ENCODE measurements at places on chromosomes 1 and 21.

GRCh38 chr21:31543191-31543590 is 116.3 kb upstream of the SOD1 start:
- no peak for DNase-seq

GRCh38 chr1:44270686-44271628 is 57.7 kb downstream of the DMAP1 start:
- DNase-seq, result no peak

- DNase-seq, result no peak
These were observed 245.0 kb upstream of the B3GALT2 start for GRCh38 chr1:193431265-193431977.

GRCh38 chr1:7752512-7753417 is 18.3 kb upstream of the VAMP3 start:
- DNase-seq, result peak; percentile 53

GRCh38 chr1:69671363-69672010 is 103.8 kb downstream of the LRRC7 start:
- no peak for DNase-seq

DNA sequence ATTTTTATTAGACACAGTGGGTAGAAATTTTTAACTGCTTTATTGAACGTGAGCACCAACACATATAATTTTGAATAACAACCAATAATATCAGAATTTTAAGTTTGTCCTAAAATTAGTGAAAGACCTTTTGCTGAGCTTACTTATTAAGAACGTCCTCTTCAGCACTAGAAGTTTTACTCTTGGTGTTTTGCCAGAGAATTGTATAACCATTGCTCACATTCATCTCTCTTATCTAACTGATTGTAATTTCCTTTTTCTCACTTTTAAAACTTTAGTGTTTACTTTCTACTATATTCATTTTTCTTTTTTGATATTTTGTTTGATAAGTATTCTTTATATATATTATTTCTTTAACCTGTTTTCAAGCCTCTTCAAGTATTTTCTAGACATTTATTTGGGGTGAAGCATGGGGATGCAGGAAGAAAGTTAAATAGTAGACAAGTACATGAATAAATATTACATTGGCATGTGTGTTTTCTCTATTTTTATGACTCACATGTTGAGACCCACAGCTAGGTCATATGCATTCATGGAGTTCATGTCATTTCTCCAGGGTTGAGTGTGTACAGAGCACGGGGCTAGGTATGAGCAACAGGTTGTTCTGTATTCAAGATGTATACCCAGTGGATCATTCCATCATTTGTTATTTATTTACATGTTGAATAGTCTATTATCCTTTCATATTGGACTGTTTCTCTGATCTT is 90.6 kb downstream of the ATP6V1G3 start:
- no peak for DNase-seq

- no peak for DNase-seq
These were observed 425.8 kb upstream of the CAMK1G start for GRCh38 chr1:209157546-209158249.

DNA sequence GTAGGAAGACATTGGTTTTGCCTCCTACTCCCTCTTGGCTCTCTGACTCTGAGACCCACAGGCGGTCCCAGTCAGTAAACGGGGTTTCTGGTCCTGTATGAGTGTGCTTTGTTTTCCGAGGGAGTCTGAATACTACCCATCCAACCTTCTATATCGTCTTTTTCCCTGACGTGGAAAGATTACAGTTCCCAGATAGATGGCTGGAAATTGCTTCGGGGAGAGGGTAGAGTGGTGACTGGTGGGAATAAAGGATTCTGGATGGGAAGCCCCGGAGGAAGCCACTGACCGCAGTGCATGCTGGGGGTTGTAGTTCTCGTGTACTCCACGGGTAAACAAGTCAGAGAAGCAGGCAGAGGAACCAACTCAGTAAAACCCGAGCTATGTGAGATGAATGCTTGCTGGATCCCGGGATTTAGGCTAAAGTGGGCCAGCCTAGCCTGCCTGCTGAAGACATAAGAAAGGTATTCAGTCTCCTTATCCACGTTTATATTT is 66.2 kb upstream of the IRF2BP2 start:
- peak; percentile 91 for DNase-seq

GRCh38 chr1:156295391-156295947 is at the start of gene GLMP:
TSS of gene GLMP (minus strand) at chr1:156295679. CDS start at chr1:156295645, 34 bp downstream.
- peak; percentile 84 for DNase-seq

DNA sequence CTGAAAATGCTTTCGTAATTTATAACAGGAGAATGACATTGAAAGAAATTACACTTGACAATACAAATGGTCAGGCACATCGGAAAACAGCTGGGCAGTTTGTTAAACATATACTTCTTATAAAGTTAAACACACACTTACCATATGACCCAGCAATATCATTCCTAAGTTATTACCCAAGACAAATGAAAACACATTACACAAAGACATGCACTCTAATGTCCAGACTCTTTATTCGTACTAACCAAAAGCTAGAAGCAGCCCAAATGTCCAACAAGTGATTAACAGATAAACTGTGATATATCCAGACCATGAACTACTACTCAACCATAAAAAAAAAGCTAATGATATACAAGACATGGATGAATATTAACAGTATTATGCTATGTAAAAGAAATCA is 8.5 kb downstream of the AKT3 start:
- DNase-seq, result no peak

DNA sequence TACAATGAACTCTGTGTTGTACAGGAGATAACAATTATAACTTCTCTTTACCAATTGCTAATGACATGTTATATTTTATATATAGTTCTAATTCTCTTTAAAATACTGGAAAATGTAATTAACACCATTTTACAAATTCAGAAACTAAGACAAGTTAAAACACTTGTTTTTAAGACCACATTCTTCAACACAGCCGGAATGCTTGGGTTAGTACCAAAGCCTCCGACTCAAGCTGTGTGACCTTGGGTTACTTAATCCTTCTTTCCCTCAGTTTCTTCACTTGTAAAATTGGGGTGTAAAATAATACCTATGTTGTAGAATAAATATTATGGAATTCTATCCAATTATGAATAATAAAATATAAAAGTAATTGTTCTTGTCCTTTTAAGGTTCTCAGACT is 378.7 kb downstream of the USH2A start:
- no peak for DNase-seq

DNA sequence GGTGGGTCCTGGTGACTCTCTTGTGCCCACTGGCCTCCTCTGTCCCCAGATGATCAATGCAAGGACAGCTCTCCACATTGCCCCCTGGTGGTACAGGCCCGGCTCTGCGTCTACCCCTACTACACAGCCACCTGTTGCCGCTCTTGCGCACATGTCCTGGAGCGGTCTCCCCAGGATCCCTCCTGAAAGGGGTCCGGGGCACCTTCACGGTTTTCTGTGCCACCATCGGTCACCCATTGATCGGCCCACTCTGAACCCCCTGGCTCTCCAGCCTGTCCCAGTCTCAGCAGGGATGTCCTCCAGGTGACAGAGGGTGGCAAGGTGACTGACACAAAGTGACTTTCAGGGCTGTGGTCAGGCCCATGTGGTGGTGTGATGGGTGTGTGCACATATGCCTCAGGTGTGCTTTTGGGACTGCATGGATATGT is 10.8 kb downstream of the ADAMTSL4 start:
- peak; percentile 89 for DNase-seq

DNA sequence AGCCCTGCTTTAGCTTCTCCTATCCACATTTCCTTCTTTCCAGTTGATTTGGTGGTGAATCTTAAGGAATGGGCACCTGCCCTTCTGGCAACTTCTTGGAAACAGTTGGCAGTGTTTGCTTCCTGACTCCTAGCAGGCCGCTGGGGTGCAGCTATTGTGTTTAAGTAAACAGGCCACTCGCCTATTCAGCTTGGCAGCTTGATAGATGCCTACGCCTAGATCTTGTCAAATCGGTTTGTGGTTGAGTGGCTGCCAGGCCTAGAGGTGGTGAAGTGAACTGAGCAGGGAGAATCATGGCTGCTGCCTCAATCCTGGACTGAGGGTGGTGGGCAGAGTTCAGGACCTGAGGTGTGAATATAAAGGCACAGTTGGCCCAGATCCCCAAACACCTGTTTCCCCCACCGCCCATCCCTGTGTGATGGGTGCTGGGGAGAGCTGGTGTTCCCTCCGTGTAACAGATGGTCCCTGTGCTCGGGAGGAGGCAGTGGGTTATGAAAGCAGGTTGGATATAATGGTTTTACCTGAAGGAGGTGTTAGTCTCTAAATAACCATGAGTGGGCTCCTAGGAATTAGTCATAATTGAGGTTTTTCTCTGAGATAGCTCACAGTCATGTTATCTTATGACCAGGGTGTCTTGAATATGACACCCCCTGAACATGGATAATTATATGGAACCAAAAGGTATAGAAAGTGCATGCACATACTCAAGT is 940 bp upstream of the PLA2G2C start:
- no peak for DNase-seq

GRCh38 chr21:33945652-33946270 is 30.2 kb upstream of the ATP5PO start:
- no peak for DNase-seq

- DNase-seq, result no peak
These were observed 192.3 kb upstream of the HMCN1 start for GRCh38 chr1:185541871-185542301.

DNA sequence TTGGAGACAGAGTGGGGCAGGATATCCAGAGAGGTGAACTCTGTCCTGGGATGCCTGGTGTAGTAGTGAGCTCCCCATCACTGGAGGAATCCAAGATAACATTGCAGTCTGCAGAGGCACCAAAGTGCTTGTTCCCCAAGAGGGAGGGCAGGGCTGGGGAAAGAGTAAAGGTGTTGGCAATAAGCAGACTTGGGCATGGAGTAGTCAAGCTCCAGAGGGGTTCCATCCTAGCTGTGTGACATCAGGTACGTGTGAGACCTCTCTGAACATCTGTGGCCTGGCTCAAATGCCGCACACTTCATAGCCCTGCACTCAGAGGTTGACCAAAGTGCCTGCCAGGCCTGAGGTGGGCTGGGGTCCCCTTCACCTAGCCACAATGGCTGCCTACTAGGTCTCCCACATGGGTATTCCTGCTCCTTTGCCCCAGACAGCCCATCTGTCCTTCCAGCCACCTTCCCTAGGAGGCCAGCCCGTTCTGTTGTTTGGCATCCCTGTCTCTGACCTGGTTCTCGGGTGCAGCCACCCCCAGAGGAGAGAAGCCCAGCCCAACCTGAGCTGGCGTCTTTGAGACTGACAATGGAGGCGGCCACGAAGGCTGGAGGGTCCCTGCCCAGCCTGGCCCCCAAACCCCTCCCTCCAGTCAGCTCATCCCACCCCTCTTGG is 2.8 kb upstream of the ARF1 start:
- no peak for DNase-seq

GRCh38 chr1:10900691-10901090 is 104.2 kb upstream of the CASZ1 start:
- no peak for DNase-seq

GRCh38 chr1:74650561-74650960 is 23.0 kb downstream of the ERICH3 start:
- no peak for DNase-seq

DNA sequence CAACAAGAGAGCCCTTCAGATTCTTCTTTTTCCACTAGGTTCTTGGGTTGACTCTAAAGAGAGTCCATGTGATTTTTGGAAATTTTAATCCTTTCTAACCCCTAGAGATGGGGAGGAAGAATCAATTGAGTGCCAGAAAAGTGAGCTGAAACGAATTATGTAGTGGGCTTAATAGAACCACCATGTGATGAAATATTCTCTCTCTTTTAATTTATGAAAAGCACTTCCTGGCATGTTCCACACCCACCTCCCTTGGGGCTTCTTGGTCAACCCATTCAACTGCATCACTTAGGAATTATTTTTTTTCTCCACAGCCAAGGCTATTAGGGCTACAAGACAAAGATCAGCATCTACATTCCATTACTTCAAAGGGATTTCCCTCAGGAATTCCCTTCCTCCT is 79.6 kb downstream of the ZC3H11B start:
- DNase-seq, result no peak

DNA sequence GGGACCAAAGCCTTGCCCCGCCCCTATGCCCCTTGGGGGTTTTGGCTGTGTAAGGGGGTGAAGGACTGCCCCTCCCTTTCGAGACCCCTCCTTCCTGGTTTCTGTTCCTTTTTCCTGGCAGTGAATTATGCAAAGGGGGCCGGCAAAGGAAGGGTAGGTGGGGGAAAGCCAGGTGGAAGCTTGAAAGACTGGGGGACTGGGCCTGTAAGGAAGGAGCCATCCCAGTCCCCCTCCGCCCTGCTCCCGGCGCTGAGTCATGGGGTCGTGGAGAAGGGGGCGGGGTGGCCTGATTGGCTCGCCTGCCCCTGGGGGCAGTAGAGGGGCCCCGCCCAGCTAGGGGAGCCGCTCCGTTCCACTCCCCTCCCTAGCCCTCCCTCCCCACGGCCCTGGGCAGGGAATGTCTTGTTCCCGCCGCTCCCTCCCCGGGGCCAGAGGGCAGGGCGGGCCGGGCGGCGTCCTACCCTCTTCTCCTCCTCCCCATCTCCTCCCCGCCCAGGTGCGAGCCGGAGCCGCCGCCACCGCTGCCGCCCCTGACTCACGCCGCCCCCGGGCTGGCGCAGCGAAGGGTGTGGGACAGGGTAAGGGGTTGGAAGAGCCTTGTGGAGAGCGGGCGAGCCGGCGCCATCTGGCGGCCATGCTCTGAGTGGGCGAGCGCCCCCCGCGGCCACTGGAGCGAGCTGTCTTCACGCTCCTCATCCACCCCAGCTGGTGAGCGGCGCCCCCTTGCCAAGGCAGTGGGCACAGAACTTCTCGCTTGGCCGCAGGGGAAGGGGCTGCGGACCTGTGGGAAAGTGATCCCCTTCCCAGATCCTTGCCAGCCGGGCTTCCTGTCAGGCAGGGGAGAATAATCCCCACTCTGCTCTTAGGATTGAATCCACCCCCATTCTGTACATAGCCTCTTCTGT is 14.7 kb downstream of the ZBTB7B start:
- DNase-seq, result peak; percentile 90

DNA sequence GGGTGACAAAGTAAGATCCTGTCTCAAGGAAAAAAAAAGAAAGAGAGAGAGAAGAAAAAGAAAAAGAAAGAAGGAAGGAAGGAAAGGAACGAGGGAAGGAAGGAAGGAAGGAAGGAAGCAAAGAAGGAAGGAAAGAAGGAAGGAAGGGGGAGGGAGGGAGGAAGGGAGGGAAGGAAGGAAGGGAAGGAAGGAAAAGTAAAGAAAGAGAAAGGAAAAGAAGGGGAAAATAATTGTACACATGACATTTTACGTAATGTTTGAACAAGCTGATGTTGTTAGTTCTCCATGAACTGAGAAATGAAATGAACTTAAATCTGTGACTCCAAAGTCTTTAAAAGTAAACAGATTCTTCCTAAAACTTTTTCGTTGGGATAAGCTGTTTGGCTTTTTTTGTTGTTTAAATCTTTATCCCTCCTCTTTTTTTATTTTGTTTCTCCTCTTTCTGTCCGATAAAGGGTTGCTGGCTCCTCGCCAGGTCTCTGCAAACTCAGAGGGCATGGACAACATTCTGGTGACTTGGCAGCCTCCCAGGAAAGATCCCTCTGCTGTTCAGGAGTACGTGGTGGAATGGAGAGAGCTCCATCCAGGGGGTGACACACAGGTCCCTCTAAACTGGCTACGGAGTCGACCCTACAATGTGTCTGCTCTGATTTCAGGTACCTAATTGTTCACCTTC is 59.8 kb downstream of the IL12RB2 start:
- DNase-seq, result peak; percentile 36

- DNase-seq, result no peak
These were observed 194.3 kb downstream of the RPS6KC1 start for GRCh38 chr1:213245260-213245910.
